ENCODE measurements at places on chromosomes 3 and 15. TPM values are rescaled to one million over a fixed set of nuclear protein-coding genes. Genes with fewer than 3 reads are reported as not detected.

PLSCR2 gene
- total RNA-seq, result 0.32 TPM

PSTPIP1 gene
- total RNA-seq, result not detected

IFT122 gene
- total RNA-seq, result 32.6 TPM

ATP11B gene
- 46.0 TPM for total RNA-seq

POLQ gene
- 1.9 TPM for total RNA-seq

CNTN4 gene
- not detected for total RNA-seq

BFSP2 gene
- total RNA-seq, result not detected

STAC gene
- total RNA-seq, result not detected

SLC22A14 gene
- total RNA-seq, result under 0.01 TPM

CP gene
- not detected for total RNA-seq

TPRG1 gene
- 0.32 TPM for total RNA-seq

FOXB1 gene
- not detected for total RNA-seq

SPINT1 gene
- 0.32 TPM for total RNA-seq

SLC25A20 gene
- total RNA-seq, result 20.8 TPM

Data from bronchial smooth muscle cell (primary cell).